Stimulated activated CD4-positive, alpha-beta T cell treated with anti-CD3 and anti-CD28 coated beads, Interleukin-12 subunit alpha, Interleukin-12 subunit beta, amount 100 ng/mL, for 24 hours (primary cell): ENCODE measurements at places on chromosomes 4 and X.

GRCh38 chr4:78721747-78722146, 54.4 kb upstream of the BMP2K start:
- DNase-seq: no peak

DNA sequence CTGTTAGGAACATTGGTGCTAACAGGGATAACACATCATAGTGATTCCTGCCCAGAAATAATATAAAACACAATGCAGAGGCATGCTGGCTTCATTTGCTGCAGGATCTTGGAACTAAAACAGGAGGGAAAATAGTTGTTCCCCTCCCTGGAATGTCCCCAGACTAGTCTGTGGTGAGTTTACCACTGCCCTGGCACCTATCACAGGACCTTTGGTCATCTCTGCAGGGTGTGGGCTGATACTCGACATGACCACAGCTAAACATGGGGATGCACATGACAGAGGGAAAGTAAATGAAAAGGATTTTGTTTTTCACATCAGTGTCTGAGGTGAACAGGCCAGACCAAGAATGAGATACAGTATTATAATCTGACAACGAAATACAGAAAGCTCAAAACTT, 160.2 kb upstream of the DKK2 start:
- DNase-seq: no peak

DNA sequence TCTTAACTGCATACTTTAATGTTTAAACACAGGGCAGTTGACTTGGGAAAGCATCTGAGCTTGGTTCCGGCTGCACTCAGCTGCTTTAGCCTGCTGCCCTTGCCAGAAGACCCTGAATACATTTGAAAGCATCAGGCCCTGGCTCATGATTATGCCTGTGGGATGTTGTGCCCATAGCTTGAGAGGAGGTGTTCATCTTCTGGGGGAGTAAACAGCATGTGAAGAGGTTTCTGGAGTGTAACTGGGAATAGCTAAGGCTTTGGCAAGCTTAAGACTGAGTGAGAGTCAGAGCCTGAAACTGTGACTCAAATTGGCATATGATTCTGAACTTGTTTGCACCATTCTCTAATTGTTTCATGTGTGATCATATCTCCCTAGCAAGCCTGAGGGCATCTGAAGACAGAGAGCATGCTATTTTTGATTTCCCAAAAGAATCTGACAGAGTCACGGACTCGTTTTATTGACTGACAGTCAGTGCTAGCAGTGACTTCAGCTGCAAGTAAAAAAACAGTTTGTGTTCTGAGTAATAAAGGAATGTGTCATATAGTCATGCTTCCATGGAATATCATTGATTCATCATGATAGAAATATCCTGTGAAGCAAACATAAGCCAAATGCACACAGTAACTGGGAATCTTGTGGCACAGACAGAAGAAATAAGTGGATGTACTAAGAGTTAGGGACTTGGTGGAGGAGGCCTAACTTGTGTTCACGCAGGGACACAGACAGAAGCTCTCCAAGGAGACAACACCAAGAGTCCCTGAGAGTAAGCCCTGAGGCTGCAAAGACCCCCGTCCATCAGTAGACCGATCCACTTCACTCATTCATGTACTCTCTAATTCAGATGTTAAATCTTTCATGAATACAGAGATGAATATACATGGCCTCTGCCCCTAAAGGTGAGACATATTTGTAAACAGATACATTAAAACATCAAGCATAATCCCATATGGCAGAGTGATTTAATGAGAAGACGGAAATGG, 100.7 kb downstream of the SYNPO2 start:
- no peak for DNase-seq

DNA sequence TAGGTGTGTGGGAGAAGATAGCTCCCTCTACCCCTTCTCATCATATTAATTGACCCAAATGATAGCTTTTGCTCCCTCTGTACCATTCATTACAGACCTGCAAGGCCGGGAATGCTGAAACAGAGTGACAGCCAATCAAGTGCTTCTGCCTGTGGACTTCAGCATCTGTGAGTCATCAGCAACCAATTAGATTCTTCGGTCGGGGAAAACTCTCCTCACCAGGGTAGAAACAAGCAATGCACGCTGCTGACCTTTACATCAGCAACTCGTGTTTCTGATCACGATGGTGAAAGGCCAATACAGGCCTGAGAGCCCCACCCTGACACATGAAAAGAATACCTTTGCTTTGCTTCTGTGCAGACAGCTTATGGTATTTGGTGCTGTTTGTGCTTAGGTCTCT, 347.2 kb upstream of the DDX53 start:
- DNase-seq: no peak
